ENCODE measurements at places on chromosomes 2 and 18.

DNA sequence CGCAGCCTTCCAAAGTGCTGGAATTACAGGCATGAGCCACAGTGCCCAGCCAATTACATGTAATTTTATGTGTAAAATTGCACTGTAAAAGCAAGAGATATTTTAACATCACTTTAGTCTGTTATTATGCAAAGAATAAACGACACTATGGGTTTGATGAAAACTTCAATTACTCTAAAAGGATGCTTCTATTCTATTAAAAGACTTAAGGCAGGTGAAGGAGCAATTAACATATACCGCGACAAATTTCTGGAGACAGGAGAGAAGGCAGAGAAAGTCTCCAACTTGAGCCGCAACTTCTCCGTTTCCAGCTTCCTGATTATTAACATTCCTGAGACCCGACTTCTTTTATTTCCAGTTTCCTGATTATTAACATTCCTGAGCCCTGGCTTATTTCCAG, 53.7 kb downstream of the FAM210A start:
- no peak for DNase-seq

DNA sequence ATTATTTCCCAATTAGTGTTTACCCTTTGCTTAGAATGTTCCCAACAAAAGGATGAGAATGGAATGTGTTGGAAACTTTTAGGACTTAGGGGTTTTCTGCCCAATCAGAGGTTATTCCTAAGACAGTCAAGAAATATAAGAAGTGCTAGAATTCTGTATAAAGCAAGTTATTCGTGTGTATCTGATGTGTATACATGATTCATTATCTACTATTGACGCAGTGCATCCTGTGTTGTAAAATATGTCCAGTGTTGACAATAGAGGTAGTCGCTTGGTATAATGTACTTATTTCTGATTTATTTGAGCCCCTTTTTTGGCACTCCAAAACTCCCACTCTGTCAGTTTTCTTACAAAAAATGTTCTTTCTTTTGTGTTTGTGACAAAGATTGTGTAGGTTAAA, 881 bp downstream of the PIKFYVE start:
- DNase-seq: no peak

DNA sequence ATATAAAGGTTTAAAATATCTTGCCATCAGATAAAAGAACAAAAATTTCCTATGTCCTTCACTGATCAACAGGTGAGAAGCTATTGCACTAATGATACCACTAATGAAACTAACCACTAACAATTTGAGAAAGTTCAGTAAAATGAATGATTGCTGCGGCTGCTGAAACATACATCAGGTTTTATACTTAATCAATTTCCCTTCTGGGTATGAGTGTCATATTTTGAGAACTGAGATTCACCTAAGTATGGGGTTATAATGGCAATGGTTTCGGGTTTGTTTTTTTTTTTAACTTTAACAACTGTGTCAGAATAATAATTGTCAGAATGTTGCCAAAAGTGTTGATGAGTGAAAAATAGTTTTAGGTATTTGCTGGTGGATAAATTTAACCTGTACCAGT, 151.3 kb upstream of the SLC39A10 start:
- no peak for DNase-seq

- no peak for DNase-seq
These were observed 176.4 kb downstream of the TMEM247 start for GRCh38 chr2:46655551-46656436.

GRCh38 chr2:3535794-3536681, 16.7 kb upstream of the ADI1 start:
- DNase-seq: peak; percentile 28

DNA sequence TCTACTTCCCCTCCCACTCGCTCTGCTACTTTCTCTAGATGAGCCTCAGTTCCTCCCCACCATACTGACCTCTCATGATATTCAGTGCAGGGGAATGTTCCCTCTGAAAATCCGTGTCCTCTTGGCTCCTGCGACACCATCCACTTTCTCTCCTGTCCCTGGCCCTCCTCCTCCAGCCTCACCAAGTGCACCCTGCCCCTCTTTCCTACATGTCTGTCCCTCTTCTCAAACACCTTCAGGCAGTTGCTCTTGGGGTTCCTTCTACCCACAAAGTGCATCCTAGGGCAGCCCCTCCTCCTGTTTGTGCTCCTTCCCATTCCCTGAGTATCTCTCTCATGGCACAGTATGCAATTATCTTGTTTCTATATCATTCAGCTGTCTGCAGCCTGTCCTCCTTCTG, 246.4 kb upstream of the RAB6C start:
- no peak for DNase-seq

- no peak for DNase-seq
These were observed 298.5 kb downstream of the PIEZO2 start for GRCh38 chr18:10850840-10851239.

DNA sequence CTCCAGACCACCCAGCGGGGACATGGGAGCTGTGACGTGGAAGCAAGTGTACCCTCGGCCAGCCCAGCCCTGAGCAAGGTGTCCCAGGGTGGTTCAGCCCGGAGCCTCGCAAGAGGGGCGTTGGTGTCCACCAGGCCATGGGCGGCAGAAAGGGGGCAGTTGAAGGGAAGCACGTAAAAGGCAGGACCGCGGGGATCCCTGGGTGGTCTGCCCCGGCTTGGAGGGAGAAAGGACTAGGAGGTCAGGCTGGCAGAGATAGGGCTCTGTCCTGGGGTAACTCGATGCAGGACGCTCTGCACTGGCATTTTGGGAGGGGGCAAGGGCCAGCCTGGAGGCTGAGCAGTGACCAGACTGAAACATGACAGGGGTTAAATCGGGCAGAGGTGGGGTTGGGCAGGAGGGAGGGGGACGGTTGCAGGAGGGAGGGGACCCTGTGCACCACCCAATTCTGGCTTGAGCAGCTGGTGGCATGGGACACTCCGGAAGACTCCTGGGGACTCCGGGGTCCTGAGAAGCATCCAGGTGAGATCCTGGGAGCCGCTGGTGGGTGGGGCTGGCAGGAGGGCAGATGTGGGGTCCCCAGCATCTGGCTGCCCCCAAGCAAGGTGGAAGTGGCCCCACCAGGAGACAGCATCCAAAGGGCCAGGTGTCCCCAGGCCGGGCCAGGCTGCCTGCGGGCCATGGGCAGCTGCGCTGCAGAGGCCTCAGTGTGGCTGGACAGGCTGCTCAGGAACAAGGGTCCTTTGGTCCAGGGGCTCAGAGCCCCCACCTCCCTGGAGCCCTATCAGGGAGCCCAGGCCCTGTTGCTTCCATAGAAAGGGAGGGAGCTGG, 46.8 kb upstream of the GPC1 start:
- no peak for DNase-seq

Measured in bone marrow (tissue), 2 donors.